ENCODE measurements at places on chromosomes 7 and 10.

GRCh38 chr10:58293989-58294388 is 25.0 kb downstream of the CISD1 start:
- no peak for DNase-seq

- DNase-seq, result no peak
These were observed 5.9 kb upstream of the MAGI2 start for GRCh38 chr7:79459381-79459780.

- no peak for DNase-seq
These were observed 145.1 kb downstream of the PLXNA4 start for GRCh38 chr7:132430861-132431822.

- no peak for DNase-seq
These were observed 177.0 kb upstream of the KMT2E start for GRCh38 chr7:104836976-104837375.

DNA sequence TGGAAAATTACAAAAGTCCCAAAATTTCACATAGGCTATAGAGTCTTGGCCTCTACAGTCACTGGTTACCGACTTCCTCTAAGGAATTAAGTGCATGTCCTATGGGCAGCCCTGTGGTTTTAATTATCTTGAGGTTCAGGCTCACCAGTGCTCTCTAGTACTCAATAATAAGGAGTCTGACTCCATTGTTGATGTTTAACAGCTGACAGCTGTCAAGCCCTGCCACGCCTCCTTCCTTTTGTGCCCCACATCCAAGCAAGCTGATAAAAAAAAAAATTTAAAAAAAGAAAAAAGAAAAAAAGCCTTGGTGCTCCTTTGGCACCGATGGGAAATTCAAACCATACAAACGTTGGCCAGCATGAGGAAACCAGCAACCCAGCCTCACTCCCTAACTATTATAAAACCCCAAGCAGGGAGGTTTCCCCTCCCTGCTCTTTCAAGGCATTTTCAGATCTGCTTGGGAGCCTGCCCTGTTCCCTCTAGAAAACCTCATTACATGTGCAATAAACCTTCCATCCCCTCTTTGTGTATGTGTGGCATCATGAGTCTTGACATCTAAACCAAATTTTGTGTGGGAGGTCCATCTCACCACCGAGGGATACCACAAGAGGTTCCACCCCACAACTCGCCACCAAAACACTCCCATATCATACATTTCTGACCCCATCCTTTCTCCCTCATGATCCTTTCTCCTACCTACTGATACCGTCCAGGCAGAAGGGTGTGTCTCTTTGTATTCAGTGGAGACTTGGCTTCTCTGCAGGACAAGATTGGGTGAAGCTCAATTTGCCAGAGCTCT is 70.9 kb upstream of the CCDC71L start:
- DNase-seq, result no peak

DNA sequence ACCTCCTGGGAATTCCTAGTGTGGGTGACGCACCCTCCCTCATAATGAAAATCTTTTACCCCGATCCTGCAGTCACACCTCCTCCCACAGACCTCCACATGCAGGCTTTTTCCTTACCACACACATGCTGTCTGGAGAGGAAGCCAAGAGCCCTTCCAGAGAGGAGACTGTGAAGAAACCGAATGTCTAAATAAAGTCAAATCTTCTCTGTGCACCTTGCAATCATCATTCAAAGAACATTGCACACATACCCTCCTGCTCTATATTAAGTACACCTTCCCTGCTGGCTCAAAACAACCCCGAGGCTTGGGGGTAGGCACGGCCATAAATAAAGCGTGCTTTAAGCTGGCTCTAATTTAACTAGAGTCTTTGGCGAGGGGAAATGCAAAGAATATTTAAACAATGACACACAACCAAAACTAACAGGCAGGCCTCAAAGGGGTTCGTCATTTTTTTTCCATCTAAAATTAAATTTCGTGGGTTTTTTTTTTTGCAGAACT is 34.9 kb downstream of the CALML3 start:
- no peak for DNase-seq

DNA sequence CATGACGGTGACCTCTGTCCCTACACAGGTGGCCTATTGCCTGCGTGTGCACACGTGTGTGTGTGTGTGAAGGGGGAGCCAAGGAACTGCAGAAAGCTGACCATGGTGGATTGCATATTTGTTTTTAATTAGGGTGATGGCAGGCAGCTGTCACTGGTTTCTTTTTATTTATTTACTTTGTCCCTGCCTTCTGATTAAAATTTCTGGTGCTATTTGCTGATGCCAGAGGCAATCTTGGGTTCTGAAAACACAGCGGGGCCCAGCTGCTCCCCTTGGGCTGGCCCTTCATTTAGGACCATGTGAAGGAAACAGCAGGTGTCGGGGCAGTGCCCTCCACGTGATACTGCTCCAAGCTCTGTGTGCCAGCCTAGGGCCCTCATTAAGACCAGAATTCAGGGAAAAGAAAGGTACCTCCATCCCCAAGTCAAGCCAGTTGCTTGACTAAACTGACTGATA is 71.3 kb upstream of the PODXL start:
- DNase-seq, result no peak

DNA sequence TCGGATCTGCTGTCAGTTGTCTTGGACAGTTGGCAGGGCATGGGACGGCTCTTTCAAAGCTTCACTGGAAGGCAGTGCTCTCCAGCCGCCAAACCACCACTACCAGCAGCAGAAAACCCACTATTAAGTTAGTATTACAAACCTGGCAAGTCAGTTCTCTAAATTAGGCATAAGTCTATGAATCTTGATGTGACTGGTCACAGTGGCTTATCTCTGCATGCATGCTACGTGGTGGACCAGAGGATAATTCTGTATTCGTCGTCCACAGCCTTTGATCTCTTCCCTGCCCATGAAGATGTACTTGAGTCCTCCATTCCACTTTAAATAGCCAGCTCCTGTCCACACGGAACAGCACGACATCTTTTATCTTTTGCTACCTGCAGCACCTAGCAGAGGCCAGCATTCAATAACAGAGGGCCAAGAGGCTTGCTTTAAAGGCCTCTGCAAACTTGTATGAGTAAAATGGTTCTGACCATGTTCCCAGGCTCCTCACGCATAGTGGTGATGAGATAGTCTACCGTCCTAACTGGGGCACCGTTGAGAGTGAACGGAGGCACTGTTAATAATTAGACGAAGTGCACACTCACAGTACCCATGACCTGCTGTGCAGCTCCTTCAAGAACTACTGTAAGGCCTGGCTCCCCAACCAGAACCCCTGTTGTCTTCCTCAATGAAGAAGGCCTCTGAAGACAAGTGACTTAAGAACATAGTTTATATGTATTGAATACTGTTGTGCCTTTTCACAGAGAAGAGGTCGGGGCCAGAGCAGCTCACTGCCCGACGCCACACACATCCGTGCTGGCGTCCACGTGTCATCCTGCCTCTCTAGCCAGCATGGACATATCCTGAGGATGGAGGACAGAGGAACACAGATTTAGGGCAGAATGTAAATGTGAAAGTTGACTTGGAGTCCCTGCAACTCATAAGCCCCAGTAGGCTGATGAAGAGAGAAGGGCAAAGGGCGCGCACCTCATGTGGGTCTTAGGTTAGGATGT is 1.0 kb downstream of the GPR146 start:
- DNase-seq, result no peak

- no peak for DNase-seq
These were observed 522.0 kb upstream of the LRRN3 start for GRCh38 chr7:110568932-110569331.

- DNase-seq, result no peak
These were observed 1.1 kb downstream of the DDIT4 start for GRCh38 chr10:72274730-72275350.

- DNase-seq, result no peak
These were observed 16.5 kb downstream of the SGPL1 start for GRCh38 chr10:70832221-70832620.

- DNase-seq, result no peak
These were observed 11.6 kb downstream of the CFAP43 start for GRCh38 chr10:104220522-104220921.

DNA sequence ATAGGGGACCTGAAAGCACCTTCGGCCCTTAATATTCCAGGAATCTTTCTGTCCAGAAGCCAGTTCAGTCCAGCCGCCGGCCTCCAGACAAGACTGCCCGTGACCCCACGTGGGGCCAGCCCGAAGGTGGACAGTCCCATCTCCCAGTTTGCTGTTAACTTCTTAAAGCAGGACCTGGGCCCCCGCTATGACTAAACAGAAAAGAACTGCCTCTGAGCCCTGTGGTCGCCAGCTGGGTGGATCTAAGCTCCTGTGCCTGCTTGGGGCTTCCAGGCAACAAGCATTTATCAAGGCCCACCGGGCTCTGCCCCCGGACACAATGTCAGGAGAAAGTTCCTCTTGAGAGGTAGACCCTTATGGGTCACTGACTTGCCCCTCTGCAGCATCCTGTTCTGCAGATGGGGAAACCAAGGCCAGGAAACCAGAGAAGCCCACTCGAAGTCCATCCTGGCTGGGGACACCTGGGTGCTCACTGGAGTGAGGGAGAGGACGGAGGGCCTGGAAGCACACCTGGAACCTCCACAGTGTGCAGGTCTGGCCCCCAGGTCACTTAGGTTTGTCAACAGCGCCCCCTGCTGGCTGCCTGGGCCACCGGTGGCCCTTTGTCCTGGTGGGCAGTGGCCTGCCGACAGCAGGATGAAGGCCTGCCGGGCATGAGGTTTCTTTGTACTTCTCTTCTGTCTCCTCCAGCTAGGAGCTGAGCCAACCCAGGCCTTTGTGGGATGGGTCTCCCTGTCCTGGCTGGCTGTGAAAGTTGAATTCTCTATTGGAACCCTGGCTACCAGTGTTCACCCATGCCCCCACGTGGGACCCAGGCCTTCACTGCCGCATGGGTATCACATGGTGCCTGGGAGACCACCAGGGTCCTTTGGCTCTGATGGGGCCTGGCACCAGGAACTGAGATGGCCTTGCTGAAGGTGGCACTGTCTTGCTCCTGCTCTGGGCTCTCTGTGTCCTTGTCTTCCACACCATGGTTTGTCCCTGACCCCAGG is 128.0 kb downstream of the ZMIZ1 start:
- DNase-seq, result peak; percentile 44

DNA sequence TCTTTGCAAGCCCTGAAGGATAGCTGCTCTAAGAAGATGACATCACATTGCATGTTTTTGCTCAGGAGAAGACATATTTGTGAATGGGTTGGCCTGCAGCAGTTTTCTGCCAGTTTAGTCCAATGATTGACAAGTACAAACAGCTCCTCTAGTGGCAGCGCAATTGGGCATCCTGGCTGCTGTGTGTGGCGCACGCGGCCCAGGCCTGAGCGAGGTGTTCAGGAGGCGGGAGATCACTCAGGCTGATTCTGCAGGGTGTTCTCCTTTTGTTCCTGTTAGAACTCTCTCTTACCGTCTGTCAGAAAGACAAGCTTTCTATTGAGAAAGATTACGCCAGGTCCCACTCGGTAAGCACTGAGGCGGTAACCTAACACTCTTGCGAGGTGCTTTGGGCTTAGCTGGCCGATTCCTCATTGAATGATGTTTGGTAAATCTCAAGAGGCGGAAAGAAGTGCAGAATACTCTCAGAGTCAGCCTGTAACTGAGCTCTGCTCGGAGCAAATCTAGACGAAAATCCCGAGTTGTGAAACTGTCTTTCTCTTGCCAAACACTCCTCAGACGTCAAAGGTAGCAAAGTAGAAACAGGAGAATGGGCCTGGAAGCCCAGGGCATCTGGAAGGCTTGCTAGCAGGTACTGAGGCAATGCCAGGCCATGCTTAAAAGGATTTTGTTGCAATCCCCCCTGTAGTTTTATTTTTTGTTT is 219.2 kb upstream of the BMPER start:
- DNase-seq, result no peak

GRCh38 chr7:138679793-138680192 is 21.4 kb downstream of the SVOPL start:
- DNase-seq, result no peak

DNA sequence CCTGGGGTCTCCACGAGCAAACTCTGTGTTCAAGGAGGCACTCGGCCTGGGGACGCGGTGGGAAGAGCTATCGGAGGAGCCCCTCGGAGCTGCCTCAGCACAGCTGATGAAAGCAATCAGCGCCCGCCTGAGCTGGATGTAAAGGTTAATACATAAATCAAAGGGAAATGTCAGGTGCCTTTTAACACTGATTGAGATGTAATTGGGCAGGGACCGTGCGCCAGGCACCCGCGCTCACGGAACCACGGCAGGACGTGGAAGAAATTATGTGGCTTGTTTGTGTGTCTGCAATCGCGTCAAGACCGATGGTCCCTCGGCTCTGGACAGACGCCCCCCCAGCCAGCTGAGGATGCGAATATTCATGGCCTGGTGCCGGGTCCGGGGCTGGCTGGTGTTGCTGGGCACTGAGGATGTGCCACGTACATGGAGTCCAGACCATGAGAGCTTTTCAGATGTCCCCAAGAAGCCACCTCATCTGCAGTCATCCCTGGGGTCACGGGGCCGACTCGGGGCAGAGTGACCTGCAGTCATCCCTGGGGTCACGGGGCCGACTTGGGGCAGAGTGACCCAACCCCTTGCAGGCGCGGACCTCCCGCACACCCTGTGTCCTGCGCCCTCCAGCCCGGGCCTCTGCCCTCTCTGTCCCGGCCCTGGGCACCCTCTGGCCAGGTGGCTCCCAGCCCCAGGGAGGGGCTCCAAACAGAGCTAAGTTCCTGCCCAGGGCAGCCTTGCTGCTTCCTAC is 15.6 kb downstream of the FOXL3 start:
- no peak for DNase-seq

GRCh38 chr7:2261611-2262010 is 19.6 kb downstream of the NUDT1 start:
- no peak for DNase-seq

GRCh38 chr10:116691635-116692034 is 50.7 kb downstream of the HSPA12A start:
- DNase-seq, result no peak

GRCh38 chr10:99850021-99850766 is 67.8 kb downstream of the ABCC2 start:
- no peak for DNase-seq

DNA sequence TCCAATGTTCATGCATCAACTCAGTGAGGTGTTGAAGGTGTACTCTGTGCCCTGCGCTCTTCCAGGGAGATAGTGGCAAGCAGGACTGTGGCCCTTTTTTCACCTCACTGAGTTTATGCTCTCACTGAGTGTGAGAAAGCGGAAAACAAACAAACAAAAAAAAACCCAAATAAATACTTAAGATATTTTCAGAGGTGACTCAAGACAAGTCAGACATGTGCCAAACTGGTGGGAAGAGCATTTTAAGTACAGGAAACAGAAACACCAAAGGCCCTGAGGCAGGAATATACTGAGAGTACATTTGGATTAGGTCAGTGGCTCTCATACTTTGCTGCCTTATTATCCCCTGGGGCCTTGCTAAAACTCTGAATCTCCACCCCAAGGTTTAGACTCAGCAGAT is 111.9 kb upstream of the IGFBP3 start:
- no peak for DNase-seq

DNA sequence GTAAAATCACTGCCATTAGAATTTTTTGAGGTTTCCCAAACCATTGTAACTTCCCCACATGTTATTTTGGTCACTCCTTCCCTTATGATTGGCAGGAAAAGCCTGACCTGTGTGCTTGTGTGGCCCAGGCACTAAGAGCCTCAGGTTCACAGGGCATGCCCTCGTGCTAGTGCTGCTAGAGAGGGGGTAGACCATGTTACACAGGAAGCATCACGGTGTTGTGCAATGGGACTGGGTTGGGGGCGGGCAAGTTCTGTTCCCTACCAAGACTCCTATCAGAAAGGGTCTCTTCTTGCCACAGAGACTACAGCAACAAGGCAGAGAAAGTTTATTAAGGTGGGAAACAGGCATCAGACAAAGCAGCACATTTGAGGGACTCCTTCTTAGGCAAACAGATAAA is 32.2 kb downstream of the LSM5 start:
- DNase-seq, result no peak

GRCh38 chr10:48575901-48576300 is 29.0 kb downstream of the ARHGAP22 start:
- no peak for DNase-seq

GRCh38 chr10:15387021-15387420 is 15.9 kb upstream of the FAM171A1 start:
- no peak for DNase-seq

GRCh38 chr7:23276376-23276775 is 22.8 kb upstream of the MALSU1 start:
- DNase-seq, result no peak
